A549 treated with AZD2906 at 1 μM for 4 hours (cell line): ENCODE measurements at places on chromosomes 2 and 18. TPM values are rescaled to one million over a fixed set of nuclear protein-coding genes. Genes with fewer than 3 reads are reported as not detected.

The VWA3B gene
- total RNA-seq = 0.09 to 0.14 TPM (median 0.12 TPM) in 3 of 5 replicates, not detected in the others

The HJURP gene
- total RNA-seq = 48.3 to 54.8 TPM (median 50.4 TPM) in 5 replicates

The PKP4 gene
- 21.5 to 28.1 TPM (median 24.6 TPM) in 5 replicates for total RNA-seq

The ATP6V1C2 gene
- 0.12 to 0.29 TPM (median 0.23 TPM) in 5 replicates for total RNA-seq

The STAMBP gene
- 47.5 to 53.5 TPM (median 51.6 TPM) in 5 replicates for total RNA-seq

The KATNAL2 gene
- total RNA-seq = 1.4 to 2.4 TPM (median 1.9 TPM) in 5 replicates

The AQP12A gene
- not detected in 5 replicates for total RNA-seq
